ENCODE measurements at places on chromosomes 5 and 9.

- DNase-seq: no peak
Observed at GRCh38 chr5:11298877-11299276, 537.8 kb upstream of the DAP start.

DNA sequence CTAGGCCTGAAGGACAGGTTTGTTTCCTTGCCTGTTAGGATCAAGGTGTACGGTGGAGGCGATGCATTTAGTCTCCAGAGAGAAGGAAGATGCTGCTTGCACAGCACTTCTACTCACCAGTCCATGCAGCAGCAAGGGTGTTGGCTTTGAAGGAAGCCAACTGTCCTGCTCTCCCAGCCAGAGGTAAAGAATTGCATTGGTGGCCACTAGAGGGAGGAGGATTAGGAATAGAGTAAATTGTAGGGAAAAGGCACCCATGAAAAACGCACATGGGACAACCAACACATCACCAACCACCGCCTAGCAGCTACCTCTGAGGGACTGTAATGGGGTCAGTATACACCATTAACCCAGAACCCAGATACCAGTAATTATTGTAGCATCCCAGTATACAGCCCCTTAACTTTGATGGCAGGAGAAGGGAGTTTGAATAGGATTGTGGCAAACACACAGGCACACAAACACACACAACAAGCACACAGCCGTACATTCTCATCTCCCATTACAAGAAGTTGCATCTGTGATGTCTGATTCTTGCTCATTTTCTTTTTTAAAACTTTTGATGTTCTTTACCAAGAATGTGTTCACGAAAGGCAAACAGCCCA is 267.7 kb downstream of the ADAMTS6 start:
- peak; percentile 68 for DNase-seq

GRCh38 chr5:52996979-52997378 is 7.8 kb downstream of the ITGA2 start:
- no peak for DNase-seq

- no peak for DNase-seq
Observed at GRCh38 chr5:74259572-74259971, 381.0 kb downstream of the ENC1 start.

- no peak for DNase-seq
Observed at GRCh38 chr5:158142156-158142555, 283.2 kb upstream of the CLINT1 start.

GRCh38 chr9:16728137-16728508 is 142.3 kb downstream of the BNC2 start:
- DNase-seq: peak; percentile 58

GRCh38 chr5:123571927-123572326 is 60.0 kb downstream of the CSNK1G3 start:
- no peak for DNase-seq

GRCh38 chr5:66326276-66326675 is 182.2 kb downstream of the SREK1 start:
- DNase-seq: no peak

DNA sequence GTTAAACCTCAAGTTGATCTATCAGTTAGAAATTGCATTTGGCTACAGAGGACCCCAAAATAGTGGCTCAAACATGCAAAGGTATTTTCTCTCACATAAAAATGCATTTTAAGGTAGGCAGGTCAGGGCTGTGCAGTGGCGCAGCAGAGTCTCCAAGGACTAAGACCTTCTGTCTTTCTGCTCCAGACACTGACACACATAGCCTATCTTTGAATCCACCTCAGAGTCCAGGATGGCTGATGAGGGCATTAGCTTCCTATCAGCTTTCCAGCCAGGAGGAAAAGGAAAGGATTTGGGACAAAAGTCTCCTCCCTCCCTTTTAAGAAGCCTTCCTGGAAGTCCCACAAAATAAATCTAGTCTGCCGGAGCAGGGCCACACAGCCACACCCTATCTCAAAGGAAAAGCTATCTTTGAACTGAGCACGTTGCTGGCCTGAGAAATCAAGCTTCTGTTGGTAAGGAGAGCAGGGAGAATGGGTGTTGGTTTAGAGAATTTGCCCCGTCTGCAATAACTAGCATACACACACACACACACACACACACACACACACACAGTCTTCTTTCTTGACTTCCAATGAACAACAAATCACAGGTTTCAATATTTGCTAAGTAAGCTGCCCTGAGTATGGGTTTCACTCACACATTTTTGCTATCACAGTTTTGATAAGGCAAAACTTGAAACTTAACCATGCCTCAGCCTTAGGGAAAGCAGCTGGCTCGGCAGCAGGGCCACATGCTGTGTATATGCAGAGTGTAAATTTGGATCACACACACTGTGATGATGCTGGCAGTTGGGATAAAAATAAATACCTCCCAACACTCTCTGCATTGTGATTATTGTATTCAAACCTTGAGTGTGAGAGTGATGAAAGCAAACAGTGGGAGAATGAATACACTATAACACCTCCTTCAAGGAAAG is 116.6 kb upstream of the MAP3K1 start:
- DNase-seq: no peak

DNA sequence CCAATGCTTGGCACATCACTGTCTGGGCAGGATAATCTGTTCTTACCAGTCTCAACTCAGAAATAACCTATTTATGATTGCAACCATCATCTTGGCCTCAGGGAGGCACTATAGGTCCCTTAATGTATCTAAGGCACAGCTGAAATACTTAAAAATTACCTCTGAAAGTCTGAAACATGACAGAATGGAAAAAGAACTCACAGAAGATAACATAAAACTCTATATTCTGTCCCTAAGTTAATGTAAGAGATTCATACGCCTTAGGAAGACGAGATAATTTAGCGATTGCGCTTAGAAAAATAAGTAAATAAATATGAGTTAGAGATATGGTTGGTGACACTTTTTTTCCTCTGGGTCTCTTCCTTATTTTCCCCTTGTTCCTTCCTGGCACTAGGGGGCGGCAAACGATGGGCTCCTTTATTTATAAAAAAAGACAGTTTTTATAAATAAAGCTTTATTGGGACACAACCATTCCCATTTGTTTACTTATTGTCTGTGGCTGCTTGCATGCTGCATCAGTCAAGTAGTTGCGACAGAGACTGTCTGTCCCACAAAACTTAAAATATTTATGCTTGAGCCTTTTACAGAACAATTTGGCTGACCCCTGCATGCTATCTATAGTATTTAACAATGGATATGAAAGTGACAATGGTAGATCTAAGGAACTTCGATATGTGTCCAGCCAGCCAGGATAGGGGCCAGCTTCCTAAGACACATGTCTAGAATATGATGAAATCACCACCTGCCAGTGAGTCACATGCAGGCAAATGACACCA is 79.6 kb downstream of the PDE4D start:
- no peak for DNase-seq

DNA sequence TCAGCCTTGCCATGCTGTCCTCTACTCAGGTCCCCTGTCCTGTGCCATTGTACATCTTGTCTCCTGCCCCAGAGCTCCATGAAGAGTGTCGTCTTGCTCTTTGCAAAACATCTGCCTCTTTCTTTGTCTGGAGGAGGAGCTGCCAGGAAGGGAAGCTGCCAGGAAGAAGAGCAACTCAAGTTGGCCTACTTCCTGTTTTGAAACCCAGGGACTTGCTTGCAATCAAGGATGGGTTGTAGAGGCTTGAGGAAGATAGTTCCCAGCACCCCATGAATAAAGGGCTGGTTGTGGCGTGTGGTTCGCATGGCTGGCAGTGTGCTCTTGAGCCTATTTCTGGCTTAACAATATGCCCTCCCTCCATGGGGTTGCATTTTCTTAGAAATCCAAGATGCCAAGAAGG is 53.0 kb upstream of the CPEB4 start:
- no peak for DNase-seq

- peak; percentile 79 for DNase-seq
Observed at GRCh38 chr5:2752821-2753439, 1.5 kb upstream of the IRX2 start.

DNA sequence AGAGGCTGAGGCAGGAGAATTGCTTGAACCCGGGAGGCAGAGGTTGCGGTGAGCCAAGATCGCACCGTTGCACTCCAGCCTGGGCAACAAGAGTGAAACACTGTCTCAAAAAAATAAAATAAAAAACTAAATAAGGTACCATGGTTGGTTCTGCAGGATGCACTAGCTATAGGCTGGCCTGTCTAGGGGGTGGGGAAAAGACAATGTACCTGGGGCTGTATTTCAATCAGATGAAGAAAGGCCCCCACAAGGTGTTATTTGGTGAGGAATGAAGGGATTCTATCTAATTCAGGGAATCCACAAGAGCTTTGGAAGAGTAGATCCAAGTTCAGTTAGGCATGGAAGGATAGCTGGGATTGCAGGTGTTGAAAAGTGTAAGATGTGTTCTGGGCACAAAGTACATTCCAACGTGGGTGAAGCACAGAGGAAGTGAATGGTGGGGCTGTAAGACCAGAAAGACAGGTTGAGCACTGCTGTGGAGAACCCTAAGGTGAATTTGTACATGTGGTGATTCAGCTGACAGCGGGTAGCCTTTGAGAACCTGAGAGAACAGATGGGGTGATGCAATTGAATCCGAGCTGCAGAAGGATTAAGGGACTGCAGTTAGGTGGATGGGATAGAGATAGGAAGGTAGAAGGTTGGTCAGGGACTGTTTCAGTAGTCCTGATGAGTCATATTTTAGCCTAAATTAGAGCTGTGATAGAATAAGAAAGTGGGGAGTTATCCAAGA is 71.8 kb downstream of the CAST start:
- peak; percentile 84 for DNase-seq

- DNase-seq: no peak
Observed at GRCh38 chr9:103977163-103977562, 116.9 kb upstream of the SMC2 start.

DNA sequence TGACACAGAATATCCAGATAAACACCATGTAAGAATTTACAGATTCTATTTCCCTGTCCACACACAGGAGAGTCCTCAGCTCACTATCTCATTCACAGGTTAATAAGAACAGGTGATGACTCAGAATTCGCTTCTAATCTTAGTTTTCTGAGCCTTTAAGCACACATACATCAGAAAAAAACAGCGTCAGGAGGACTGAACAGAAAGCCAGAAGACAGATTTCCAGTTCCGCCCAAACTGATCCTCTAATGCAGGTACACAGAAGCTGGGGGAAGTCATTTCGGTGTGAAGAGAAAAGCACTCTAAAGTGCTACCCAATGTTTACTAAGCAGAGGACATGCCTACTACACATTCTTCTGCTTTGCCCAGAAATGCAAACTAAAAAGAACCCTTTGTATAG is 1.6 kb downstream of the CEMIP2 start:
- DNase-seq: no peak

- no peak for DNase-seq
Observed at GRCh38 chr5:58075907-58076306, 384.0 kb downstream of the PLK2 start.

GRCh38 chr5:20213803-20214202 is 225.8 kb upstream of the CDH18 start:
- DNase-seq: no peak

DNA sequence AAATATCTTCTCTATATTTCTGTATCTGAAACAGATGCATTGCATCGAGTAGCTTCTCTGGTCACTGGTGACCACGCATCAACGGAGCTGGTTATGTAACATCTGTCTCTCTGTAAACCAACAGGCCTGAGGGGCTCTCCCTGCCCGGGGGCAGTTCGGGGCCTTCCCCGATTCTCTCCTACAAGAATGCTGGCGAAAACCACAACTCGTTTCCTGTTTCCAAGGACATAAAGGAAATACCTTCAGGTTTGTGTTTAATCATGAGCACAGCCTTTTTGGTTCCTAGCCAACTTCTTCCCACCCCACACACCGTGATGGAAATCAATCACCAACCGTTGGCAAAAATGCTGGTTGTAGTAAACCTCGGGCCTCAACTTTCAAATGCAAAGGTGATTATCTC is 25.1 kb downstream of the GDNF start:
- no peak for DNase-seq

- DNase-seq: no peak
Observed at GRCh38 chr9:105053209-105053652, 125.3 kb upstream of the ABCA1 start.

DNA sequence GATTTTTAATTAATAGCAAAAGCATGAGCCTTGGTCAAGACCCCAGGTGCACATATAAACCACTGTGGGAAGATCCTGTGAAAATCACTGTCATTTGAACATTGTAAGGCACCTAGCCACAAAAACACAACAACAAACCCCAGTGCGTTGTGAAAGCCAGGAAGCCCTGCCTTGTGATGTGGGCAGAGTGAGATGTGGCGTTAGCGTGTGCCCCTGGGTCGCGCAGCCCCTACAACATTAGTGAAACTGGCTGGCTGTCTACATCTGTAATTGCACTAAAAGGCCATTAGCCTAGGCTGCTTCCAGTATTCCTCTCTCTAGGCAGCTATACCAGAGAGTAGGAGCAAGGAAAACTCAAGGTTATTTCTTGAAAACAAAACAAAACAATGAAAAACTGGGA is 21.1 kb upstream of the PDZD2 start:
- DNase-seq: no peak

DNA sequence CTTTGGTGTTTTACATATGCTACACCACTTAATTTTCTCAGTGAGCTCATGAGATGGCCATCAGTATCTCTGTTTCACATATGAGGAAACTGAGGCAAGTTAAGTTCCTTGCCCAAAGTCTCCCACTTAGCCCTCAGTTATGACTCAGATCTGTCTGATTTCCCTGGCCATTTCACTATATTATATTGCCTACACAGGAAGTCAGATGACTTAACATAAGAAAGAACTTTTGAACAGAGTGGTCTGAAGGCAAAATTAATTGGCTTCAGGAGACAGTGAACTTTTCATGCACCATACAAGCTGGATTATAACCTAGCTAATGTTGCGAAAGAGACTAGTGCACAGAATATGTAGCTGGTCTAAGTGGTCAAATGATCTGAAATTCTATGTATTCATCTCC is 221.6 kb downstream of the NFIB start:
- no peak for DNase-seq

- DNase-seq: no peak
Observed at GRCh38 chr9:129513282-129513681, 107.6 kb downstream of the C9orf50 start.

DNA sequence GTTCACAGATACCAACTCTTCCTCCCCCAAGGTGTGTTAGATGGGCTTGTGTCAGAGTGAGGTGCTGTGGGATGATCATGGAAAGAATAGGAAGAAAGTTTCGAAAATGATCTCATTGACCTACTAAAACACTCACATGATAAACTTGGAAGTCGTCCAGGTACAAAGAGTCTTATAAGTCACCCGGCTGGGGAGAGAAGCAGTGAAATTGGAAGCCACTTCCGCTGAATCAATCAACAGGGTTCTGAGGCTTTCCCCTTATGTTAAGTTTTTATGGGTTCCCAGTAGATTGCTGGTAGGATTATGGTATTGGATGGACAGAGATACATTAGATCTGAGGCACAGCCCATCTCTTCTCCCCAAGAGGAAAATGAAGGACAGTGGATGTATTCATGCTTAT is 218.8 kb upstream of the MSX2 start:
- DNase-seq: no peak

GRCh38 chr9:114518599-114519022 is 13.3 kb upstream of the WHRN start:
- no peak for DNase-seq

DNA sequence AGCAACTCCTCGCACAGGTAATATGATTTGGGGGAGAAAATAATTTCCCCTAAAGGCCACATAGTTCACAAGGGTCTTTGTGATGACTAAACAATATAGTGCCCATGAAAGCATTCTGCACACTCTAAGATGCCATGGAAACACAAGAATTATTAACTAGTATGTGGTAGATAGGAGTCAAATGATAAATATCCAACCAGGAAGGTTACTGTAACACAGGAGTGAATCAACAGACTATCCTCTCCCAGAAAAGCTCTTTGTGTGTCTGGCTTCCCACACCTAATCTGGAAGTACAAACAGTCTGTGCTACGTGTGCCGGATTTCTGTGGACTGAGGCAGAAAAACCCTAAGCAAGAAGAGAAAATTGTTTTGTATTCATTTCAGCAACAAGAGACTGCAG is 70.0 kb downstream of the OTP start:
- DNase-seq: no peak
